ENCODE measurements at places on chromosomes 2 and 18.
A peak's percentile ranks its signal among the peaks of the same experiment; 100 is the strongest.

DNA sequence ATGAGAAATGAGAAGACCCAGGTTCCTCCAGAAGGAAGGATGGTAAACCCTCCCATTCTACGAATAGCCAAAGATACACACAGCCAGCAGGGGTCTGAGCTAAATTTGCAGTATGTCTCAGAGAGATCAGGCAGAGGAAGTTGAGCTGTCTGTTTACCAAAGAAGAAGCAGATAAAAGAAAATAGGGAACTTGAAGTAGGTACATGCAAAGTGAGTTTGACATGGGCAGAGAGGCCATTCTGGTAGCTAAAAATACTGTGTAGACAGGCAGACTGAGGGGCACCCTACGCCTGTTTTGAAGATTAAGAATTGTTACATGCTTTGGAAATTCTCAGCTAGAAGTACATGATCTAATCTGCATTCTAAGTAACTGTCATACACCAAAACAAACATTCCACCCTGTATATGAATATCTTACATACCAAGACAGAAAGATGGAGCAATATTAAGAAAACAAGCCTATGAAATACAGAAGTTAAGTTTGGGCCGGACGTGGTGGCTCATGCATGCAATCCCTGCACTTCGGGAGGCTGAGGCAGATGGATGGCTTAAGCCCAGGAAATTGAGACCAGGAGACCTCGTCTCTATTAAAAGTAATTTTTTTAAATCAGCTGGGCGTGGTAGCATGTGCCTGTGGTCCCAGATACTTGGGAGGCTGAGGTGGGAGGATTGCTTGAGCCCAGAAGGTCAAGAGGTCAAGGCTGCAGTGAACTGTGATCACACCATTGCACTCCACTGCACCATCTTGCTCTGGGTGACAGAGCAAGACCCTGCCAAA is 157.9 kb downstream of the ANKRD44 start:
- peak; percentile 96 for DNase-seq

GRCh38 chr2:190582019-190582418 is 47.5 kb upstream of the NEMP2 start:
- no peak for DNase-seq

- DNase-seq = no peak
These were observed 130.5 kb upstream of the NOSTRIN start for GRCh38 chr2:168671932-168672331.

DNA sequence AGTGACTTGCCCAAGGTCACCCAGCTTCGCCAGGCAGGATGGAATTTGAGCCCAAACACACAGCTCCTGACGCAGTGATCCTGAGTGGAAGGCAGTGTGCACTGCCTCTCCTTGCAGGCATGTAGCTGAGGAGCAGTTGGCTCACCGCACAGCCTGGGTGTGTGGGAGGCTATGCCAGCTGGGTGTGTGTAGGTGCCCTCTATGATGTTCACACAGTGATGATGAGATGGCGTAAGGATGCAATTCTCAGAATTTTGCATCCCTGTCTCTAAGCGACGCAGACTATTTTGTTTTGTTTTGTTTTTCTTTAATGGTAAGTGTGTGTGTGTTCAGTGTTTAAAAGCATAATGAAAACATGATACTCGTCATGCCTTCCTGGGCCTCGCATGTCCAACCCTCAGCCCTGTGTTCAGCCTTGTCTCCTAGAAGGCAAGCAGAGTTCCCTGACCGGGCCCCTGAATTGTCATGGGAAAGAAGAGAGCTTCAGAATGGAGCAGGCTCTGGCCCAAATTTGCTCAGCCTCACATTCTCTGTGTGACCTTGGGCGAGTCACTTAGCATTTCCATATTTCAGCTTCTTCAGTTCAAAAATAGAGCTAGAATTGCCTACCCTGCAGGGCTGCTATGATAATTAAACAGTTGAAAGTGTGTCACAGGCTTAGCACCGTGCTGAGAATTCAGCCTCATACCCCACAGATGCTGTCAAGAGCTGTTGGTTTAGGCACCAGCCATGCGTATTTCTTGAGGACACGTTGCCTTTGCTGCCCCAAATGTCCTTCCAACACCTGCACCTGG is 603.6 kb upstream of the RAB6C start:
- DNase-seq = no peak

DNA sequence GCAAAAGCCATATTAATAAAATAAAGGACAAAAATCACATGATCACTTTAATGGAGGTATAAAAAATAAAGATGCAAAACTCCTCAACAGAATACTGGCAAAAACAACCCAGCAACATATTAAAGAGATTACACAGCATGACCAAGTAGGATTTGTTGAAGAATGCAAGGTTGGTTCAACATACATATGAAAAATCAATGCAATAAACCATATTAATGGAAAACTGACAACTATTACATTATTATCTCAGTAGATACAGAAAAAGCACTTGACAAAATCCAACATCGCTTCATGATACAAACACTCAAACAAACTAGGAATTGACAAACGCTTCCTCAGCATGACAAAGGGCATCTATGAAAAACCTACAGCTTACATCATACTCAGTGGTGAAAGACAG is 76.7 kb downstream of the CRACDL start:
- no peak for DNase-seq

GRCh38 chr2:95062242-95063085 is 37.0 kb downstream of the MAL start:
- no peak for DNase-seq
